ENCODE measurements at places on chromosomes 2 and 18.

DNA sequence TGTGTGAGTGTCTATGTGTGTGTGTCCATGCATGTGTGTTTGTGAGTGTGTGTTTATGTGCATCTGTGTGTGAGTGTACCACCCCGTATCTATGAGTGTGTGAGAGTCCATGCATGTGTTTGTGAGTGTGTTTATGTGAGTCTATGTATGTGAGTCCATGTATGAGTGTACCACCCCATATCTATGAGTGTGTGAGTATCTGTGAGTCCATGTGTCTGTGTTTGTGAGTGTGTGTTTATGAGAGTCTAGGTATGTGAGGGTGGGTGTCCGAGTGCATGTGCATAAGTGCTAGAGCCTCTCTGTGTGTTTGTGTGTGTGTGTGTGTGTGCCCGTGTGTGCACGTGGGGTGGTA, 86.0 kb upstream of the ATG16L1 start:
- no peak for DNase-seq

DNA sequence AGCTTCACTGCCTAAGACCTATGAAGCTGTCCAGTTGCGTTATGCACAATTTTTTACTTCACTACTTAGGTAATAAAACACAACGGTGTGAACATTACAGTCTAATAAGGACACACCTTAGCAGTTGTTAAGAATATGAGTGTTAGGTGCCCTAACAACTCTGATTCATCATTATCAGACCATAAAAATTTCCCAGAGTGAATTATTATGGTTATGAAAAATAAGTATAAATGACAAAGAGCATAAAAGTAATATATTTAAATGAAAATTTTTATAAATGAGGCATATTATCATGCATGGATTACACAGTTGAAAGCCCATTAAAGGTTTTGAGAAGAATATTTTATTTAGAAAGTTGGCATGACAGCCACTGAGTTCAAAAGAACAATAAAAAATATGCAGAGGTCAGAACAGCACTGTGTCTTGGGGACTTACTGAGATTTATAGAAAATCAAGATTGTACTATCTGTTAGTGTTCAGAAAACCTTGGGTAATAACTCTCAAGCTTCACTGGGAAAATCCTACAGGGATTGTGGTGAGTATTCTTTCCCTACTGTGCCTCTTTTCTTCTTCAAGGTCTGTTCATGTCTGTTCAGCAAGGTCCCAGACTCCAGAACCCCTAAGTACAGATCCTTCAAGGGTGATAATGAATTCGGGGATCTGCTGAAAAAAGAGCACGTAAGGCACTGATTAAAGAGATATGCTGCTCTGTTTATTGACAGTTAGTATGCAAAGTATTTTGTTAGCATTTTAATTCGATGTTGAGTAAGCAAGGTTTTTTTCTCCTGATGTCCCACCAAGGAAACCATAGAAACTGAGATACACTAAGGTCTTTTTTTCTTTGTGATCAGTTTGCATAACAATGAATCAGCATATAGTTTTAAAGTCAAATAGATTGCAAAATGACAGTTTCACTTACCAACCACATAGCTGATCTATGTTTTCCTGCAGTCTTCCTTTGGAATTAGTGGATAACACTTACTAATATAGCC, 250.0 kb downstream of the DSEL start:
- DNase-seq, result no peak

DNA sequence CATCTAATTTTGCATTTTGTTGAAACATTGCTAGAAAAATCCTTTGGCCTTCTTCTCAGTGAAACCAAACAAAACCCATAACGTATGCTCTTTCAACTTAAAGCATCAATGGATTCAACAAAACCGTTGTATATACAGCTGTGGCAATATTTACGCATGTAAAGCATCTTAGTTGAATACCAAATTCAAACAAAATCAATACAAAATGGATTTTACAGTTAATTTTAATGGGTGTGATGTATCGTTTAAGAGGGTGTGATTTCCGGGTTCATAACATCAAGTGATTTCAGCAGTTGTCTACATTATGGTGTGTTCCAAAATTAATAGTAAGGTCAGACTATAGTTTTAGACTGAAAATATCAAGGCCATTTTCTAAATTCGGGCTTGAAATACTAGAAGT, 198.2 kb downstream of the TGIF1 start:
- DNase-seq, result no peak

DNA sequence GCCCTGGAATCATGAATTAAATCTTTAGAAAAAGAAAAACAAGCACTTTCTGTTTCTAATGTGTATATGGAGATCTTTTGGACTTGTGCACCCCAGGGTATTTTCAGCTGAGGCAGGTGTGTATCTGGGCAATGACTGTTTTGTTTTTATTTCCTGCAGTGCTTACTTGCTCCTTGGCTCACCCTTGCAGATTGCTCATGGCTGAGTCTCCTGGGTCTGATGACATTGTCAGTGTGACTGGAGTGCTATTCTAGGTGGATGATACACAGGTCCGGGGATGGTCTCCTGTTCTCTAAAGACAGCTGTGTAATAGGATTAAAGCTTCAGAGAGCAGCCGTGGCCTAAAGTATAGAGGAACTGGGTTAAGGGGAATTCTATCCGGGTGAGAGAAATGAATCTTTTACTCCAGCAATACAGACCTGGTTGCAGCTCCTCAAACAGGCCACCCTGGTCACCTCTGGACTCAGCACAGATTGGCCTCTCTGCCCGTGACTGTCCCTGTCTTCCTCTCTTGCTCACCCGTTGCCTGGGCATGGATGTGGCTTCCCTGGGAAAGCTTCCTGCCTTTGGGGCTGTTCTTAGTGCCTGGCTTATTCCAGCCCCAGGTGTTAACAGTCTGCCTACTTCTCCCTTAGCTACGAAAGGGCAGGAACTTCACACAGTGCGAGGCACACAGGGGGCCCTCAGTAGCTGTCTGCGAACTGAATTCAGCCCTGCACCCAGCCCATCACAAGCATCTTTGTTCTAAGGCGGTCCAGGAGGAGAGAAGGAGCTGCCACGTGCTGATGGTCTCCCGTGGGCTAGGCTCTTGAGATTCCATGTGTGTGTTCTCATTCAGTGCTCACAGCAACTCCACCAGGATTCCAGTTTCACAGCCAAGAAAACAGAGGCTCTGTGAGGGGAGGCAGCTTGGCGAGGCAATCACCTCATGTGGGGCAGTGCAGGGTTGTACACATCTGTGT, 84.3 kb downstream of the ACOXL start:
- DNase-seq, result no peak

GRCh38 chr2:31433541-31433940, 19.0 kb upstream of the XDH start:
- DNase-seq, result no peak
